Activated gamma-delta T cell treated with anti-CD3 and anti-CD28 coated beads, Interleukin-2, amount 50 U/mL, for 16 hours (primary cell): ENCODE measurements at places on chromosomes 7 and 10.
A peak's percentile ranks its signal among the peaks of the same experiment; 100 is the strongest.

- DNase-seq: peak; percentile 87
Measured at GRCh38 chr10:1056326-1057105, at the start of gene WDR37. Gene WDR37, plus strand, starts transcription at chr10:1056385. Its CDS starts 15,771 bp downstream, at chr10:1072156.

DNA sequence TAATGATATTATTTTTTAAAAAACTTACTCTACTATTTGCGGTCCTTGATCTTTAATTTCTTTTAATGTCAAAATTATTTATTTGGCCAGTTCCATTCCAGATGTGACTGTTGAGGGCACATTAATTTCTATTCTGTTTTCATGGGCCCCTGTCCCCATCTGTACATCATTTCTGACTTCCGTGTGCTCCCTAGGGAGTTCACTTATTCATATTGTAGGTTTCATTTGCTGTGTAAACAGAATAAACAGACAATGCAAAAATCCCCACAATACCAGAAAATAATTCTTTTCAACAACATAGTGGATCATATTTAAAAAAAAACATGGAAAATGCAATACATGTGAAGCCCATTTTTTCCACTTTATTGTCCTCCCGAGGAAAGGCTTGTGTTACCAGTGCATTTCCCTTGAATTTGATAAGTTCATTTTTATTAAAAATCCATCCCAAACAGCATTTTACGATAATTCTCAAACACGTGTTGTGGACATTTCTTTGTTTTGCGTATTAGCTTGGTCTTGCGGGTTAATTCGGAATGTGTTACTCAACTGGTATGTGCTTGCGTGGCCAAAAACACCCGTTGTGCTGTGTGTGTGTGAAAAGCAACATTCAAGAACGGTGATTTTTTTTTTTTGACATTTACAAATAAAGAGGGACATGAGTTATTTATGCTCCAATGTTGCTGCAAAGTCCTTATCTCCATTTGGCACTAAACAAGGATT lies 138.4 kb downstream of the MGMT start:
- no peak for DNase-seq

DNA sequence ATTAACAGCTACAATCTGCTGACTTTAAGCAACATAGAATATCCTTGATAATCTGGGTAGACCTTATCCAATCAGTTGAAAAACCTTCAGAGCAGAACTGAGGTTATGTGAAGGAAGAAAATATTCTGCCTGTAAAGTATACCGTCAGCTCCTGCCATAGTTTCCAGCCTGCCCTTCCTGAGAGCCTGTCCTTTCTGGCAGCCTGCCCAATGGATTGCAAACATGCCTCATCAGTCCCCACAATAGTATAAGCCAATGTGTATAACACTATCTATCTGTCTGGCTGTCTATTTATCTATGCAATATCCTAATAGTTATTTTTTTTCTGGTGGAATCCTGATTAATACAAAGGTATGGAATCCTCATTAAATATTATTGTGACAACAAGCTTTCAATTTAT lies 489.2 kb upstream of the KCND2 start:
- no peak for DNase-seq

DNA sequence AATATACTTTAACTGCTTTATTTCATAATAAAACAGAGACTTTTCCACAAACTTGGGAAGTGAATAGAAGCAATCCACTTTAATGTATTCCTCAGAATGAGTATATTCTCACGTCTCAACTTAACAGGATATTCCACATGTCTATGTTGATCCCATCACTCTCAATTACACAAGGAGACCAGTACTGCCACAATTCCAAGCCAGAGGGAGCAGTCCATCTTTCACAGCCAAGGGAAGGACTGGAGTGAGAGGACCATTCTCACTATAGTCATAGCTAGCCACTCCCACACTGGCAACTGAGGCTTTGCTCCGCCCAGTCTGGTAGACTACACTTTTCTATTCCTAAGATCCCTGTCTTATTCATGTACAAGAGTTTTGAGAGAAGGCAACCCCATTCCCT lies 553.9 kb downstream of the CNTNAP2 start:
- no peak for DNase-seq

GRCh38 chr7:69654849-69655707 lies 56.8 kb downstream of the AUTS2 start:
- no peak for DNase-seq

GRCh38 chr7:418636-419280 lies 100.9 kb downstream of the PDGFA start:
- no peak for DNase-seq

DNA sequence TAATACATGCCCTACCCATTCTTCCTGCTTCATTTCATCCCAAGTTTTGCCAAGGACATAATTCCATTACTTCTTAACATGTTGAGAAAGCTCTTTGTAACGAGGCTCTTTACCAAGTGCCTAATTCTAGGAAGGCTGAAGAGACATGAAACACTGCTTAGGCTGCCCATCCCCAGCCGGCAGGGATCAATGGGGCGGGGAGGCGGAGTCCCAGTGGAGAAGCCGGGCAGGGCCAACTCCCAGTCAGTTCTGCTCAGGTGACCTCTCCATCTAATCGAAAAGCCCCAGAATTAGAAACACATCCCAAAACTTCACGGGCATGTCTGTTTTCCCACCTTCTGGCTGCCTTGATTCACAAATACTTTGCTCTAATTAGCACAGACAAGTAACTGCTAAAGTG lies 89.5 kb upstream of the LYZL1 start:
- DNase-seq: no peak

DNA sequence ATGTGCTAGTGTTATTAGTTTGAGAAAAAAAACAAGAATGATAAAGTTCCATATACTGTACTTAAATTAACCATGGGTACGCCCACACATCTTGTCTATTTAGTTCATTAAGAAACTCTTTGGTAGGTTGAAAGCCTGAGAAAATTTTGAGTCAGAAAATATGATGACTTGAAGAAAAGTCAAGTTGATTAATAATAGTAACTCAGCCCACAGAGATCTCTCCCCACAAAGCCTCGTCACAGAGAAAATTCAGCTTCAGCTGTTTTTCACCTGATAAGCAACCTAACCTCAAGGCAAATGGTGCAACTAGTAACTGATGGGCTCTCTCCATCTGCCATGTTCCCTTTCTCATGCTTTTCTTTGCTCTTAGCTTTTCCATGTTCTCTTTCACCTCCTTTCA lies 1021.6 kb downstream of the GATA3 start:
- DNase-seq: no peak

- no peak for DNase-seq
Measured at GRCh38 chr10:92407305-92408016, 116.5 kb downstream of the MARCHF5 start.

GRCh38 chr10:29712108-29712507 lies 77.3 kb upstream of the SVIL start:
- DNase-seq: no peak

DNA sequence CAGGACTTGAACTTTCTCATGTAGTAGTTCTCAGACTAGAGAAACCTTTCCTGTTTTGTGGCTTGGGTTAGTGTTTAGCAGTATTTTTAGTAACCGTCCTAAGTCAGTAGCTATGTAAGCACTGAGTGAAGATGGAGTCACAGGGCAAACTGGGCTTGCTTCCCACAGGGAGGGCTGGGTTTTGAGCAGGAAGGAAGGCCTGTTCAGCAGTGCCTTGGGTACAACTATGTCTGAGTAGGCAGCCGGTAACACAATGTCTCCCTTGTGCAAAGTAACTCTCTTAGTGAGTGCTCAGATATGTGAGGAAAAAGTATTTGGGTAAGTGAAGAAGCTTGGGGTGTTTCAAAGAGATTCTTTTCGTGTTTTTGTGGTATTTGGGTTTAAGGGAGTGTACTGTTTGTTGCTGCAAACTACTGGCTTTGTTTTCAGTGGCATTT lies 96.4 kb downstream of the CCSER2 start:
- peak; percentile 4 for DNase-seq

DNA sequence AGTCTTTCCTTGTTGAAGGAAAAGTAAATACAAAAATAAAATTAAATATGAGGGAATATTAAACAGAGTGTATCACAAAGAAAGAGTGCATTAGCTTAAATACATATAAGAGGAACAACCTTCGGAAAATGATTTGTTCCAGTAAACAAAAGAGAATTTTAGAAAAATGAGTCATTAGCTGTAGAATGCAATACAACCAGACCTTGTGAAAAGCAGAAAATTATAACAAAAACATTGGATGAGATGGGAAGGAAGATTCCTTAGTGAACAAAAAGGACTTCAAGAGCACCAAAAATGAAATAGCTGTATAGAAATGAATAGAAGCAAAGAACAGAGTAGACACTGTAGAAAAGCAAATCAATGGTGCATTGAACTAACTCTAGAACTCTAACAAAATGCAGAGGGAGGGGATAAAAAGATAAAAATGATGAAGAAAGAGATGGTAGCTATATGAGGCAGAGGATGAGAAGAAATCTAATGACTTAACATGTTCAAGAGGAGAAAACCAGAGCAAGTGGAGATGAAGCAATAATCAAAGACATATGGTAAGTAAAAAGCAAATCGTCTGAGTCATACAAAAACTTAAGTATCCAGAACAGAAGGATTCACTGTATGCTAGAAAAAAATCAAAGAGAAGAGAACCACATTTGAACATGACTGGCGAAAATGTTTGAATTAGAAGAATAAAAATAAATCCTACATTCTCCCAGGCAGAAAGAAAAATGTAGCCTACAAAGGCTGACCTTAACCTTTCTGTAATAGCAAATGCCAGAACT lies 190.5 kb downstream of the TMEM26 start:
- DNase-seq: no peak

GRCh38 chr7:20449176-20449575 lies 118.5 kb downstream of the ITGB8 start:
- DNase-seq: no peak

GRCh38 chr10:22365233-22365632 lies 19.9 kb downstream of the SPAG6 start:
- DNase-seq: no peak

DNA sequence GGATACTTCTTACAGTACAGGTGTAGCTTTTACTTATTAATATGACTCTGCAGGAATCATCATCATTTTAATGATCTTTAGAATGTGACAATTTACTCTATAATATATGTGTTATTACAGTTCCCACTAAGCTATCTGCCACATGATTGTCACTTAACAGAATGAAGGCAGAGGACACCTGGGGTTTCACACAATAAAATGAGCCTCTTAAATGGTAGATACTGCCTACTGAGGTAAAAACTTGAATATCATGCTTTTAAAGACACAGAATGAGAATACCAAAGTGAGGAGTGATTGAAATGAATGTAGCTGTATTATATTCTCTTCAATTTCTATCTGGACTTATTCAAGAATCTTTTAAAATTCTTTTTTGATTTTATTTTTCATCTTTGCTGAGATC lies 1255.3 kb upstream of the LRRN3 start:
- DNase-seq: no peak

GRCh38 chr10:14365266-14365665 lies 34.5 kb upstream of the FRMD4A start:
- no peak for DNase-seq

DNA sequence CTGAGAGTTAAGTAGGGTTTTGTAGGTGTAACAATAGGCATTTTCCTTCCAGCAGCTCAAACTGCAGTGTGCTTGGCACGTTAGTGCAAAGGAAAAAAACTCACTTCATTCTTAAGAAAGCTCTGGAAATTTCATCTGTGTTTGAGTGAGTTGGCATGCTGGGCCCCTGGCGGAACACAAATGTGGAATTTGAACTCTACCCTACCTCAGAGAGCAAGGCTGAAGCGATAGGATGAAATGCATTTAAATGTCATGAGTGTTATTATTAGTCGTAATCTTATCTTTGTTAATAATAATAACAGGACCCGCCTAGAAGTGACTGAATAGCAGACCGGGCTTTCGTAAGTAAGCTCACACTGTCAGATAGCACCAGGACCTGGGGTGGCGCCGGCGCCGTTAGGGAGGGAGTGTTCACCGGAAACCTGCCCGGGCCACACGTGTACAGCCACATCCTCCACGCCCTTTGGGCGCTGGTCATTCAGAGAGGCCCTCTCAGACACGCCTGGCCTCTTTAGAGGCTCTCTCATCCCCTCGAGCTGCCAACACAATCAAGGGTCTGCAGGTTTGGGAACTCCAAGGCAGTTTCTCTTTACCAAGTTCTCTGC lies 63.5 kb downstream of the GRK5 start:
- no peak for DNase-seq
